ENCODE measurements at places on chromosomes 4 and X.

DNA sequence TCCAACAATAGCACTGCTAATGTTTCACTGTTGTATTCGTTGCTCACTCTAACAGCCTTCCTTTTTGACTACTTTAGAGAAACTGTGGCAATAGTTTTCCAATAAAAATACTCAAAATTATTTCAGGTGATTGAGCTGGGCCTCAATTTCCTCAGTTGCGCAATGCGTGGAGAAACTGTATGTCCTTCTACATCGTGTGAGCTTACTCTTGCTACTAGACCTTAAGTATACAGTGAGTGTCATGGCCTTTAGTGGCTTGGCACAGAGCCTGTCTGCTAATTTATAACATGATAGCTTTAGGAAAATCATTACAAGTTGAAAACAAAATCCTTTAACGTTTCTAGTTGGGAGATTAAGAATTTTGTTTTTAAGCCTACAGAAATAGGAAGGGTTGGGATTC is 114.5 kb downstream of the COL4A6 start:
- DNase-seq, result no peak

DNA sequence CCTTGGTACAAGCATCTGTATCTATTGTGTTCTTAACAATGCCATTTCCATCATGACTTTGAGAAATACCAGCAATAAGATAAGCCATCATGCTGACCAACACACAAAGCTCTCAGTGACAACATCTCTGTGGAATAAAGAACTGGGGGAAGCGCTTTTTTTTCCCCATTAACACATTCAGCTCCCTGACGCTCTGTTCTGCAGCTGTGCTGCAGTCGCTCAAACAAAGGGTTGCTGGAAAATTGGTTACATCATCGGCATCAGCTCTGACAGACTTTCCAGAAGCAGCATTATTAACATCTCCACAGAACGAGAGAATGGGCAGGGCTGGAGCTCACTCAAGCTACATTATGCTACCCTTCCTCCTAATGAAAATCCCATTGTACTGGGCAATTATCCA is 39.9 kb downstream of the DCX start:
- DNase-seq, result peak; percentile 45

DNA sequence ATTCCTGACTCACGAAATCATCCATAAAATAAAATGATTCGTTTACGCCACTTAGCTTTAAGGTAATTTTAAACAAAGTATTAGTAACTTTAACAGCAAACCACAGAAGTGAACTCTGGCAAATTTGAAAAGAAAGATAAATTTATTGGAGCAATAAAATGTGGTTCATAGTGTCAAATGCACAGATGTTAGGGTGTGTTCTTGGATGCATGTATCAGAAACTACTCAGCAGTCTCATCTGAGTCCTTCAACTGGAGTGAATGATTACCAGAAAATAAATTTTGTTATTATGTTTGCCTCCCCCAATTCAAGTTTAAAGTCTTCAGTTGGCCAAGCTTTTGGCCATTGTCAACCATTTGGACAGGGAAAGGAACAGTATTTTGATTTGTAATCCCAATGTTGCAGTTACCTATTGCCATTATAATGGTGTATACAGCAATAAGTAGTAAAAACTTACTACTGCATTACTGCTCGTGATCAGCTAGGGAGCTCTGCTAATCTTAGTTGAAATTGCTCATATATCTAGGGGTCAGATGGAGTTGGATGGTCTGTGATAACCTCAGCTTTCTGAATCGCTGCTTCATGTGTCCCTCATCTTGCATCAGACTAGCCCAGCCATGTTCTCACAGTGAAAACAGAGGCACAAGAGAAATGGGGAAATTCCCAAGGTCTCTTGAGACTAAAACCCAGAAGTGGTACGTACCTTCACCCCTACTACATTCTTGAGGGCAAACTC is 254.6 kb upstream of the KCNIP4 start:
- no peak for DNase-seq

GRCh38 chr4:6909970-6910339 is 329 bp downstream of the TBC1D14 start:
- DNase-seq, result peak; percentile 67

GRCh38 chr4:169058312-169058711 is 48.3 kb upstream of the CBR4 start:
- DNase-seq, result no peak

DNA sequence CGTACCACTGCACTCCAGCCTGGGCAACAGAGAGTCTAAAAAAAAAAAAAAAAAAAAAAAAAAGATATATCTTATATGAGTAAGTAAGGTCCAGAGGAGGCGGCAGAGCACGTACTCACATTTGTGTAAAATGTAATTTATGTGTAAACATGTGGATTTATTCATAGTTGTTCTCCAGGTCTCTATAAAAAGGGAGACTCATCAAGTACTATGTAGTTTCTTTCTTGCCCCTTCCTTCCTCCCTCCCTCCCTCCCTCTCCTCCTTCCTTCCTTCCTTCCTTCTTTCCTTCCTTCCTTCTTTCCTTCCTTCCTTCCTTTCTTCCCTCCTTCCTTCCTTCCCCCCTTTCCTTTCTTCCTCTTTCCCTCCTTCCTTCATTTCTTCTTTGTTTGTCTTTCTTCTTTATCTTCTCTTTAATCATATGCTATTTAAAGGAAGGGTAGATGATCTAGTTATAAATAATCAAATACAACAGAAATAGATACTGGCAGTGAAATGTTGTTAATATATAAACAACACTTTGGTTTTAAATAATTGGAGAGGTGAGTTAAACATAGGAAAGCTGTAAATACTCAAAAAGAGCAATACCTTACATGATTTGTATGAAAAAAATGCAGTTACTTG is 344.8 kb downstream of the ANK2 start:
- DNase-seq, result no peak

GRCh38 chr4:130432289-130432688 is 1336.3 kb downstream of the C4orf33 start:
- no peak for DNase-seq

GRCh38 chr4:147492761-147493160 is 11.9 kb downstream of the EDNRA start:
- no peak for DNase-seq

GRCh38 chrX:17544821-17545220 is 169.8 kb downstream of the NHS start:
- DNase-seq, result peak; percentile 38

GRCh38 chrX:21939906-21940305 is 603 bp upstream of the SMS start:
- no peak for DNase-seq

DNA sequence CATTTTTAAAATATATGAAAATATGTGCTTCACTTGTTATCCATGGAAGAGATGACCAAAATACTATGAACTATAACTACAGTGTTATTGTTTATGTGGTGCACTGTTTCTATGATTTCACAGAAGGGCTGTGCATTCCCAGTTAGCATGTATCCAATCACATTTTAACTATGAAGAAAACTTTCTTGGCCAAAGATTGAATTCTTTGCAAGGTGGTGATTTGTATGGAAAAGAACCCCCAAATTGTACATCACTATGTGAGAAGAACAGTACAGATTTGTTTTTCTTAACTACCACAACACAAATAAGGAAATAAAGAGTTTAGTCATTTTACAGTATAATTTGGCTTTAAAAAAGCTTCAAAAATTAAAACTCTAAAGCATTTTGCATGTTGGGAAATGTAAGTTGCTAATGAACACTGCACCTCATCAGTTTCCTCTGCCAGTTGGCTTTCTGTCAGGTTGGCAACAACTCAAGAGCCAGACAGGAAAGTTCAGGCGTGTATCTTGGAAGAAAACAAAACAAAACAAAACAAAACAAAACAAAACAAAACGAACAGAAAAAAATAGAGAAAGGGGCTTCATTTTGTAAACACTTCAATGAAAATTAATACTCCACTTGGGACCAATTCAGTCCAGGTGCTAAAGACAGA is 237.0 kb downstream of the SCFD2 start:
- DNase-seq, result no peak
